Stimulated activated CD4-positive, alpha-beta T cell treated with anti-CD3 and anti-CD28 coated beads, Interleukin-4, amount 100 ng/mL, for 4 hours (primary cell): ENCODE measurements at places on chromosomes 7 and 10.
A peak's percentile ranks its signal among the peaks of the same experiment; 100 is the strongest.

DNA sequence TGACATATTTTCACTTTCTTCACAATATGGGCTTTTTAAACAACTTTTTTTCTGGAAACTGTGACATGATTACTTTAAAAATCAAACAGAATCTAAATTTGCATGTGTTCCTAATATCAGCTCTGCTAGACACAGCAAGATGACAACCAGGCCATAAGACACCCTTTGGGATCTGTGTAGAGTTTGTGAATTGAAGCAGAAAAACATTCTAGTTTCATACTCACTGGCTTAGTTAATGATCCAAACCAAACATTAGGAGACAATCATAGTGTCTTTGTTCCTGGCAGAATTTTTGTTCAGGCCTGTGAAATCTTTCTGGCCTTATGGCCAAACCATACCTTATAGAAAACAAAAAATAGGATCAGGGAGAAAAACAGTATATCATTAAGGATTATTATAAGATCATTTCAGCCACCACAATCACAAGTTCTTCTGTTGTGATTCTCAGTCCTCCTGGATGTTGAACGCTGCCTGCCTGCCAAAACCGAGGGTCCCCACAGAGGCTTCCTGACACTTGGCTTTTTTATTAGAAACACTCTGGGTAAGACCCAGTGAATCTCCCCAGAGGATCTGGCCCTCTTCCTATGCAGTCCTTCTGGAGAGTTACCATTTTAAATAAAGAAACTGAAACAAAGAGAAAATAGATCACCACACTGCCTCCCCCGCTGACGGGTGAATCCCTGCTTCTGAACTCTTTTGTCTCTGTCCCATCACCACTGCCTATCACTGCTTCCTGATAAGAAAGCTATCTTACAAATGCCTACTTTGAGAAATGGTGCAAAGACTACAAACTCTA, 79.2 kb upstream of the PPP1R3C start:
- DNase-seq: no peak

GRCh38 chr7:55476852-55477780, 95.2 kb downstream of the VOPP1 start:
- DNase-seq: no peak

- no peak for DNase-seq
Observed at GRCh38 chr10:73634421-73634820, 6.9 kb downstream of the MYOZ1 start.

- DNase-seq: no peak
Observed at GRCh38 chr7:95881597-95881996, 109.2 kb downstream of the DYNC1I1 start.

DNA sequence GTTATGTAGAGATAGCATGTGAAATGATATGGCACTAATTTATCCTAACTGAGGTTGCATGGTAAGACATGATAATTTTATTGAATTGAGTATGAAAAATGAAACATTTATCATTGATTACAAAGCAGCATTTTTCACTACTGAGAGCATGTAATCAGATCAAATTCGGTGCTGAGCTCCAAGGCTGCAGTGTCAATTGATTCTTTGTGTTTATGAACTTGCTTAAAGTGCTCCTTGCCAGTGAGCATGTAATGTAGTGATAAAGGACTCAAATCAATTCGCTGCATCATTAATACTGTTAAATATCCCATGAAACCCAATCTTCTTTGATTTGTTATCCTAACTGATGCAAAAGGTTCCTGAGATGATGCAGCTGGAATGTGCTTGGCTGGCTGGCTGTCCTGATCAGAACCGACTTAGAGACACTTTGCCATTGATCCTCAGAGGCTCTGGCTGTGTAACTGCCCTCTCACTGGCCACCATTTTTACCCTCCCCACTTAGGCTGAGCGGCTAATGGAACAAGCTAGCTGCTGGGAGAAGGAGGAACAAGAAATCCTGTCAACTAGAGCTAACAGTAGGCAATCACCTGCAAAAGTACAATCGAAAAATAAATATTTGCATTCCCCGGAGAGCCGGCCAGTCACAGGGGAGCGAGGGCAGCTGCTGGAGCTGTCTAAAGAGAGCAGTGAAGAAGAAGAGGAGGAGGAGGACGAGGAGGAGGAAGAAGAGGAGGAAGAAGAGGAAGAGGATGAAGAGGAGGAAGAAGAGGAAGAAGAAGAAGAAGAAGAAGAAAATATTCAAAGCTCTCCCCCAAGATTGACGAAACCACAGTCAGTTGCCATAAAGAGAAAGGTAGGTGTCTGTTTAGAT, 89.8 kb upstream of the SAMD8 start:
- no peak for DNase-seq

- no peak for DNase-seq
Observed at GRCh38 chr7:33789871-33790630, 115.3 kb upstream of the BMPER start.

GRCh38 chr7:18408868-18409267, 86.7 kb upstream of the HDAC9 start:
- DNase-seq: no peak

DNA sequence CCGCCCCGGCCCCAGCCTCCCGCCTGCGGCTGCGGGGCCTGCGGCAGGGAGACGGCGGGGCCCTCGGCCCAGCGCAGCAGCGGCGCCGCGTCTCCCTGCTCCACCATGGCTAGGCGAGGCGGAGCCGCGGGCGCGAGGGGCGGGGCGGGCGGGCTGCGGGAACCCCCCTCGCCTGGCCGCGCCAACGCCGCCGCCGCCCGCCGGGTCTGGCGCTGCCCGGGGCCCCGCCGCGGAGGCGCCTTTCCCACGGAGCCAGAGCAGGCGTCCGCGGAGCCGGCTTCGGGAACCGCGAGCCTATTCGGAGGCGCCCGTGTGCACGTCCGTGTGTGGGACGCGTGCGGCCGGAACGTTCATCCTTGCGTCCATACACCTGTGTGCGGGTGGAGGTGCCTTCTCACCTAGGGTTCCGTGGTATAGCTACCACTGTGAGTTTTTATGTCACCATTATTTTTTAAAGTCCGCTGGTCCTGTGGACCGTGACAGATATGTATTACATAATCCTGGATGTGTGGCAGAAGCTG, at the start of gene DENND11:
TSS of gene DENND11 (minus strand) at position 120 of the 521 bp plus-strand sequence. CDS start at position 107, 13 bp downstream.
- peak; percentile 24 for DNase-seq

DNA sequence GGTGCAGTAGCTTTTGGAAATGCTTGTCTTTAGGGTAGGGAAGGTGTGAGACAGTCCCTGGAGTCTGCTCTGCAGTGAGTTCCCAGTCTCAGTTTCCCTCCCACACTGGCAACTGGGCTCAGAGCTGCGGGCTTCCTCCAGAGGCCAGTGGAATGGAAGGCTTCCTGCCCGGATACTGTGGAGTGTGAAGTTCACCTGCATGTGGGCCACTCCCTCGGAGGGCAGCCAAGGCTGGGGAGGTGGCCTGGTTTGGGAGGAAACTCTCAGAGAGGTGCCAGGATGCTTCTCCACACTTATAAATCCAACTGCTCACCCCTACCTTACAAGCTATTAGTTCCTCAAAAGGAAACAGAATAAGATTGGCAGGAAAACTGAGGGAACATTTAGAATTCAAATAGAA, 18.1 kb upstream of the UBE2H start:
- DNase-seq: no peak

GRCh38 chr7:112869111-112869774, 79.0 kb upstream of the TMEM168 start:
- DNase-seq: peak; percentile 35

DNA sequence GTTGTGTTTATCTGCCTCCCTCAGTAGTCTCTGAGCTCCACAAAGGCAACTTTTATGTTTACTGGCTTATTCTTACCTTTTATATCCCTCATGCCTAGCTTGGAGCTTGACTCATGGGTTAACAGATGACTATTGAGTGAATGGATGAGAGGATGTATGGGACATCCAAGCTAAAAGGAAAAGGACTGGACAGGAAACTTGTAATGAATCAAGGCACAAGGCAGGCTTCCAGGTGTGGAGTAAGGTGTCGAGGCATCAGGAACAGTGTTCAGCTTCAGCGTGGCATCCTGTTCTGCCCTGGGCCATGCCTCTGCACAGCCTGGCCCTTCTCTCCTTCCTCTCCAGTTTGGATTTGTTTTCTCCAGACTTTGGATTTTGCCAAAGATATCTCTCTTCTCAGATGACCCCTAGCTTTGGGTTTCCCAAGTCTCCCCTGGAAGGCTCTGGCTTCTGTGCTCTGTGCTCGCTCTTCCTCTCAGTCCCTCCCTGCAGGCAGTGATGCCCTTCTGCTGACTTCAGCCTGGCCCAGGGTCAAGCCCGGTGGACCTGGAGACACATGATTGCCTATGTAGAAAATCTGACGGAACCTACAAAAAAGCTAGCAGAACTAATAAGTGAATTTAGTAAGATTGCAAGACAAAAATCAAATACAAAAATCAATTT, 367.3 kb downstream of the CXCL12 start:
- DNase-seq: no peak

- no peak for DNase-seq
Observed at GRCh38 chr10:100007231-100008141, 2.3 kb downstream of the DNMBP start.

- DNase-seq: no peak
Observed at GRCh38 chr7:82413237-82413636, 30.3 kb downstream of the CACNA2D1 start.

DNA sequence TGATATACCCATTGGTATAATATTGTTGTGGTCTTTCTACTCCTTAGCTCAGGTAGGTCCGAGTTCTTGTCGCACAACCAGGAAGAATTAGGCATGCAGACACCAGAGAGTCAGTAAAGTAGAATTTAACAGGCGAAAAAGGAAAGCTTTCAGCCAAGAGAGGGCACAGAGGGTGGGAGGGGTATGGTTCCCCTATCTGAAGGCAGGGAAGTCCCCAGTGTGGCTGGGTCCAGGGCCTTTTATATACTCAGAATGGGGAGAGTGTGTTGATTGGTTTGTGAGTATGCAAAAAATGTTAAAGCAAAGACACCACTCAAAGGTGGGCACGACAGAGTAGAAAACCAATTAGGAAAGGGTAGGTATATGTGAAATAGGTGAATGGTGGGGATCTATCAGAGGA, 53.9 kb downstream of the IMMP2L start:
- DNase-seq: no peak

DNA sequence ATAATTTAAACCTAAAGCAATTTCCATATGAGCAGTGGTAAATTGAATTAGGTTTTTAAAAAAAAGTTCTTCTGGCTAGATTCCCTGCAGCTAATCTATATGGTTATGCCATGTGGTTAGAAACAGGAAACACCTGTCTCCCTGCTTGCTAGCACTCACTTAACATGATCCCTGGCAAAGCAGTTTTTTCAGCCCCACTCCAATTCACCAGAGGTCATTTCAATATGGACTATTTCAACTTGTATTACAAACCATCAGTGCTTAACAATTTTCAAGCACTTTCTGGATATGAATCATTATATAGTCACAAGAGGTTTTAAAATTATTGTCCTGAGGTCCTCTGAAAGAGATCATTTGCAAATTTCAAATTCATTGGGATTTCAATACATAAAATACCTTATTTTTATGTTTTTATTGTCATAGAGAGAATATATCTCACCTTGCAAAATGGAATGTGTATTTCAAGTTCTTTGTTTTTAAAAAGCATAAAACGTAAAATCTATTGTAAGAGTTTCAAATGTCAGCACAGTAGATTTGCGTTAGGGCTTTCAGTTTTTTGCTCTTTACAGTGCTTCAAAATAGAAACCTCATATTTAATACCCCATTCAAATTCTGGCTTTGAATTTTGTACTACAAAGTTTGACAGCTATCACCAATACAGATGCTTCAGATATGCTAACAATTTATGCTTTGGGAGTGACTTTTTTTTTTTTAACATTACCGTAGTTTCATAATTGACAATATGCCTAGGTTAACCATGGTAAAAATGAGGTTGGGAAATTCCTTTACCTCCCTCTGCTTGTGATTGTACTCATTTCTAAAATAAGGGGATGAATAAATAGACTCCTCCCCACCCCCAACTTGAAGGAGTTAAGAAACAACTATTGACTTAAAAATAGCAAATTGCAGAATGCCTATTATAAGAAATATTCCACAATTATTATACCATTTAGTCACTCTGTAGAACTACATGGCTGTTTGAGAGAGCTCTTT, 117.5 kb upstream of the HGF start:
- DNase-seq: no peak

- no peak for DNase-seq
Observed at GRCh38 chr10:49344840-49345239, 45.9 kb downstream of the C10orf71 start.

- DNase-seq: no peak
Observed at GRCh38 chr7:94391726-94392392, 2.8 kb upstream of the COL1A2 start.
